ENCODE measurements at places on chromosomes 6 and 20.
A peak's percentile ranks its signal among the peaks of the same experiment; 100 is the strongest.

- DNase-seq = no peak
These were observed 63.5 kb downstream of the TRMT6 start for GRCh38 chr20:5886788-5887187.

DNA sequence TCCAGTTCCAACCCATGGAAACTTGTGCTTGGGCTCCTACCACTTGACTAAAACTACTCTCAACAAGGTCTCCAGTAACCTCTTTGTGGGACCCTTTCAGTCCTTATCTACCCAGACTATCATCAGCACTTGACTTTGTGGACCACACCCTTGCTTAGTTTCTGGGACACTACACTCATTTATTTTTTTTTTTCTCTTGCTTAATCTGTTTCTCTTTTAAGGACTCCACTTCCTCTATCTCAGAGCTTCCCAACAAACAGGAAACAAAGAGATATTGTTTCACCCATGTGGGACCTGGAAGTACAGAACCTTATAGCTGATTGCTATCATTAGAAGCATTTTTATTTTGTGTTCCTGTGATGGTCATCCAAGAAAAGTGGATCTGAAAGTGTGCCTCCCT is 28.8 kb upstream of the ME1 start:
- no peak for DNase-seq

DNA sequence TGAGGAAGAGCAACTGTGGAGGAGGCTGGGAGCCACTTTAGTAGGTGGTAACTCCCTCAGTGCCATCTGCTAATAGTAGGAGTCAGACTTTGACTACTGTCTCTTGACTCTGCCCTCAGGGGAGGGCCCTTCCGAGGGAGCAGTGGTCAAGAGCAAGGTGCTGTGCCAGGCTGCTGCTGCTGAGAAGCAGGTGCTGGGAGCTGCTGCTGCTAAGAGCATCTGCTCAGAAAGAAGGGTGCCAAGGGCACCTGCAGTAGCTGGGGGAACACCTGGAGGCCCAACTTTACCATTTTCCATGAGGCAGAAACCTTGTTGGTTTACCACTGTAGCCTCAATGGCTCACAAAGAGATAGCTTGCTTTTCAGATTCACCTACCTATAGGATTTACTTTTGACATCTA is 18.5 kb downstream of the GGTLC1 start:
- DNase-seq = no peak

- no peak for DNase-seq
These were observed 25.5 kb upstream of the MANEA start for GRCh38 chr6:95551678-95552324.

- no peak for DNase-seq
These were observed 53.8 kb downstream of the RRBP1 start for GRCh38 chr20:17628101-17628841.

GRCh38 chr20:63114693-63115311 is 101.1 kb downstream of the YTHDF1 start:
- DNase-seq = no peak

- peak; percentile 50 for DNase-seq
These were observed at the start of gene ADA for GRCh38 chr20:44651684-44652423. ADA (minus strand) TSS chr20:44651699; CDS start chr20:44651607, 92 bp downstream.

GRCh38 chr6:25550631-25551030 is 101.4 kb upstream of the SCGN start:
- no peak for DNase-seq

GRCh38 chr20:31897541-31897940 is 27.1 kb downstream of the TTLL9 start:
- no peak for DNase-seq

- no peak for DNase-seq
These were observed 241.6 kb downstream of the PHACTR1 start for GRCh38 chr6:12958052-12958706.

DNA sequence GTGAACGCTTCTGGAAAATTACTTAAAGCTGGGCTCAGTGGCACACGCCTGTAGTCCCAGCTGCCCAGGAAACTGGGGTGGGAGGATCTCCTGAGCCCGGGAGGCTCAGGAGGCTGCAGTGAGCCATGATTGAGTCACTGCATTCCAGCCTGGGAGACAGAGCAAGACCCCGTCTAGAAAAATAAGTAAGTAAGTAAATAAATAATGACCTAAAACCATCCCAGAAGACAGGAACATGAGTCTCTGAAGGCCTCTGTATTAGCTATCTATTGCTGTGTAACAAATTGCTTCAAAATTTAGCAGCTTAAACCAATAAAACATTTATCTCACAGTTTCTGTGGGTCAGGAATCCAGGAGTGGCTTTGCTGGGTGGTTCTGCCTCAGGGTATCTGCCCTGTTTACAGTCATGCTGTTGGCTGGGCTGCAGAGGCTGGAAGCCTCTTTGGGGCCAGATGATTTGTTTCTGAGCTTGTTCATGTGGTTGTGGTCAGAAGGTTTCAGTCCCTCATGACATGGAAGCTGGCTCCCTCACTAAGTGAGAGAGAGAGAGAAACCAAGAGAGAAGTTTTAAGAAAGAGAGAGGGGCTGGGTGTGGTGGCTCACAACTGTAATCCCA is 48.4 kb upstream of the NCOA3 start:
- DNase-seq = no peak

DNA sequence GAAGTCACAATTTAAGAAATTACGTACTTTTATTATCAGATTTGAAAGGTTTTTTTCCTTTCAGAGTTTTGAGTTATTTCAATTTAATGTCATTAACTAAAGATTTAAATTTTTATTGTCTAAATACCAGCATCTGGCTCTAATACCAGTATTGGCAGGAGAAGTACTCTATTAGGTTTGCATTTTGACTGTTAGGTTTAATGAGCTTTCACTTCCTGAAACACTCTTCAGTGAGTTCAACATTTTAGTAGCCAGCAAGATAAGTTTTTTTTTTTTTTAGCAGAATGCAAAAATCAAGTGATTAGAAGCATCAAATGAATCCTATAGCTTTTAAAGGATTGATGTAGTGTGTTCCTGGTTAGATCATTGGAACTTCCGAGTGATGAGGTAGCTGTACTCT is 34.0 kb upstream of the SCGN start:
- DNase-seq = no peak

- no peak for DNase-seq
These were observed 50.1 kb downstream of the CTCFL start for GRCh38 chr20:57474816-57475215.

GRCh38 chr6:23983735-23984134 is 142.3 kb upstream of the NRSN1 start:
- no peak for DNase-seq

- no peak for DNase-seq
These were observed 53.2 kb downstream of the CEBPB start for GRCh38 chr20:50243610-50244351.

DNA sequence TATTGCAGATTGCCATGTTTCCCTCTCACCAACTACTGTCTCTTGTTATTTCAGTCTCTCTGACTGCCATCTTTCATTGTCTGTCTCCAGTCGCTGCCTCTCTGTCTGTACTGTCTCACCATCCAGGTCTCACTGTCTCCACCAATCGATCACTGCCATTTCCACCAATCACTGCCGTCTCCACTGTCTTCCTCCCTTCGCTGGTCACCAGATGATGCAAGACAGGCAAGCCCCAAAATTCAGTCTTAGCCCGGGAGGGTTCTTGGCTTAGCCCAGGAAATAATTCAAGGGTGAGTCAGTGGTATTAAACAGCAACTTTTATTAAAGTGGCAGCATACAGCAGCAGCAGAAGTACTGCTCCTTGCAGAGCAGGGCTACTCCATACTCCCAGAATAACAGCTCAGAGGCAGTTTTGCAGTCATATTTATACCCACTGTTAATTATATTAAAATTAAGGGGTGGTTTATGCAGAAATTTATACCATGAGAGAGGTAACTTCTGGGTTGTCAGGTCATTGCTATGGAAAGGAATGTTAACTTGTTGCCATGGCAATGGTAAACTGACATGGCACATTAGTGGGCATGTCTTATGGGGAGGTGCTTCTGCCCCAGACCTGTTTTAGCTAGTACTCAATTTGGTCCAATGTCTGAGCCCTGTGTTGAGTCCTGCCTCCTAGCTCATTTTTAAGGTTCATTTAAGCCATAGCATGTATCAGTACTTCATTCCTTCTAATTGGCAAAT is 23.0 kb upstream of the ECHDC1 start:
- no peak for DNase-seq

DNA sequence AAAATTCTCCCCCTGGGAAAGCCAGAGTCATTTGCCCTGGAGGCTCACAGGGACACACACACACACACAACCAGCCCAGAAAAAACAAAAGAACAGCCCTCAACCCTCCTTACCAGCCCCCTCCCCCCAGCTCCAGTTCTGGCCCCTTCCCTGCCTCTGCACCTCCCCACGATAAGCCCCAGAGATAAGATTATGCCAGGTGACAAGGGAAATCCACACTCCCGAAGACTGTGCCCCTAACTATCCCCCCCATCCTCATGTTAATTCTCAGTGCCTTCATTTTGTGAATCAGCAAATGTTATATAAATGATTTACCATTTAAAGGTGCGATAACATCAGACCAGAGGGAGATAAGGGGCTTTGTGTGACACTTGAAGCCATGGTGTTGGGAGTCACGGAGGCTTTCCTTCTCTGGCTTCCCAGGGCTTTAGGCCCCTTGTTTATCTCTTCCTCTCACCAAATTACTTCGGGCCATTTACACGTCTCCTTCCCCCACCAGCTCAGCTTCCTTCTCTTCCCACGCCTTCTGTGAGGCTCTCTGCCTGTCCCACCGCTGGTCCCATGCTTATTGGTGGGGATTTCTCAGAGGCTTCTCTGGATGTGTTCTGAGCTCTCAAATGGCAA is 12.5 kb upstream of the FOXC1 start:
- no peak for DNase-seq

DNA sequence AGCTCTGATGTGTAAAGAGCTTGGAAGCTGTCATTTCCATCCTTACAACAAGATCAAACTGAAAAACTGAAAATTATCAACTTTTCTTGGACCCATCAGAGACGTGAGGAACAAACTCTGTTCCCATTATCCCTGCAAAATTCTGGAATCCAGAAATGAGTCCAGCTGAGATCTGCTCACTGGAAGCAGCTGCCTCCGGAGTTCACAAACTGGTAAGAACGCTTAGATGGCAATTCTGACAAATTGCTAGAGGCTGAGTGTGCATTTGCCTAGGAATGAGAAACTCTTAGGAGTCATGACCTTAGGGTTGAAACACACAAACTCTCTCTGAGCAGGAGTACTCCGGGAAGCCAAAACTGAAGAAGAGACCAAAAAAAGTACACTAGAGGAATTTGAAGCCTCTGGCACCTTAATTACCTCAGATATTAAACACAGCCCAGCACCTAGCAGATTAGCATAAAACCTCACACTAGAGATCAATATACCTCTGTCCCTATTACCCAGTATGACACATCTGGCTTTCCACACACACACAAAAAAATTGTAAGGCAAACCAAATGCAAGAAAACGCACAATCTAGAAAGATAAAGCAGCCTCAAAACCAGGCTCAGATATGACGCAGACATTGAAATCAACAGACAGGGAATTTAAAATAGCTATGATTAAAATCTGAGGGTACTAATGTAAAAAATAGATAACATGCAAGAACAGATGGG is 233.5 kb upstream of the SGK1 start:
- no peak for DNase-seq

GRCh38 chr6:5995658-5995948 is 11.1 kb downstream of the NRN1 start:
- no peak for DNase-seq

GRCh38 chr6:17054647-17055046 is 47.2 kb upstream of the STMND1 start:
- no peak for DNase-seq

GRCh38 chr6:2141644-2142290 is 103.6 kb downstream of the GMDS start:
- no peak for DNase-seq

DNA sequence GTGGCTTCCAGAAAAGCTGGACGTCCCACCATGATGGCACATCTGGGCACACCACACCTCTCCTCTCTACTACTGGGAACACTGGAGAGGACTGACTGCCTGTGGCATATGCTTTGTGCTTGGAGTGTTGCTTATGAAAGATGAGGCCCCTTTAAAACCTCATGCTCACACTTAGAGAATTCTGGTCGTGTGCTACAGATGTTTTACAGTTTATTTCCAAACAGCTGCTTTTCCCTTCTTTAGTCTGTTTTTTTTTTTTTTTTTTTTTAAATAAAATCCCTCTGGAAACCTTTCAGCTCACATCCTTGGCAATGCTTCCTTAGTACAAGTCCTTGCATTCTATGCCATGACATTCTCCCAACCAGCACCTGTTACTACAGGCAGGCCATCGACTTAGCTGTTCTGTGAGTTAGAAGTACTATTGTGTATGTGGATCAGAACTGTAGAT is 60.3 kb downstream of the BMP6 start:
- DNase-seq = no peak

DNA sequence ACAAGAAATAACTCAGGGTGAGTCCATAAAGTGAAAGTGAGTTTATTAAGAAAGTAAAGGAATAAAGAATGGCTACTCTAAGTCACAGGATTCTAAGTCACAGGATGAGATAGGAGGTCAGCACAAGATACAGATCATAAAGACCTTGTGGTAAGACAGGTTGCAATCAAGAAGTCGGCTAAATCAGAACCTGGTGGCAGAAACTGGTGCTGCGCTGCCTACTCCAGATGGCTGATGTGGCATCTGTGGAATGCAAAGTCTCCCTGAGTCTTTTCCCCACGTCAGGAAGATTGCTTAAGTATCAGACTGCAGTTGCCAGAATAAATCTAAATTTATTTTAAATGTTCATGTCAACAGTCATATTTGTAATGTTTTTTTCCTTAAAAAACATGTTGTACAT is 10.7 kb upstream of the KCNK15 start:
- no peak for DNase-seq

GRCh38 chr6:88975369-88975768 is 12.0 kb upstream of the RNGTT start:
- no peak for DNase-seq

GRCh38 chr6:44049163-44049988 is 77.9 kb downstream of the MRPL14 start:
- DNase-seq = no peak

DNA sequence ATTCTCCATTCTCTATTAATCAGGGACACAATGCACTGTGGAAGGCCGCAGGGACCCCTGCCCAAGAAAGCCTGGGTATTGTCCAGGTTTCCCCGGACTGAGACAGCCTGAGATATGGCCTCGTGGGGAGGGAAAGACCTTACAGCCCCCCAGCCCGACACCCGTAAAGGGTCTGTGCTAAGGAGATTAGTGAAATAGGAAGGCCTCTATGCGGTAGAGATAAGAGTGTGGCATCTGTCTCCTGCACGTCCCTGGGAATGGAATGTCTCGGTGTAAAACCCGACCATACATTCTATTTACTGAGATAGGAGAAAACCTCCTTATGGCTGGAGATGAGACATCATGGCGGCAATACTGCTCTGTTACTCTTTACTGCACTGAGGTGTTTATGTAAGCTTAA is 15.7 kb upstream of the EIF2S2 start:
- DNase-seq = no peak

- DNase-seq = no peak
These were observed 24.3 kb upstream of the RPN2 start for GRCh38 chr20:37154684-37155298.

DNA sequence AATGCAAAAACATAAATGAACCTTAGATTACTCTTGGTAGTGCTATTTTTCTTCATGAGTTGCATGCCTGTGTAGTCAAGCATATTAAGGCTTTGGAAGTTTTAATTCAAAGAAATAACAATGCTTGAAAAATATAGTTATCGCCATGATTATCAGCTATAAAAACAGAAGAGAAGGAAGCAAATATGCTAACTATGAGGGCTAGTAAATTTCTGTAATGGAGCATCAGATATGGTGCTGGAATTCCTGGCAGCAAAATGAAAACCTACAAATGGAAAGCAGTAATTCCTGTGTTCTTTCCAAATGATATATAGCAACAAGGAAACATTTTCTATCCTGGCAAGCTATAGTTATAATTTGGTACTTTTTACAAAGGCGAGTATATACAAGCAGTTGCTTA is 29.7 kb downstream of the DOP1A start:
- no peak for DNase-seq

GRCh38 chr6:83247471-83247870 is 54.3 kb downstream of the RWDD2A start:
- DNase-seq = no peak

Measured in naive thymus-derived CD8-positive, alpha-beta T cell (primary cell).